Activated T-helper 2 cell treated with anti-CD3 and anti-CD28 coated beads, Interferon-gamma antibody, Interleukin-2, Interleukin-4, amounts not matched to agents 10 μg/mL and 5 μg/mL and 100 μg/mL, durations not matched to agents 14 hours and 24 hours and 36 hours (primary cell): ENCODE measurements at places on chromosomes 3 and 15. TPM values are rescaled to one million over a fixed set of nuclear protein-coding genes. Genes with fewer than 3 reads are reported as not detected.

- DNase-seq: no peak
Measured at GRCh38 chr3:127438951-127439350, 151.1 kb upstream of the PRR20G start.

GRCh38 chr3:64294771-64295170 is 69.5 kb upstream of the PRICKLE2 start:
- no peak for DNase-seq

DNA sequence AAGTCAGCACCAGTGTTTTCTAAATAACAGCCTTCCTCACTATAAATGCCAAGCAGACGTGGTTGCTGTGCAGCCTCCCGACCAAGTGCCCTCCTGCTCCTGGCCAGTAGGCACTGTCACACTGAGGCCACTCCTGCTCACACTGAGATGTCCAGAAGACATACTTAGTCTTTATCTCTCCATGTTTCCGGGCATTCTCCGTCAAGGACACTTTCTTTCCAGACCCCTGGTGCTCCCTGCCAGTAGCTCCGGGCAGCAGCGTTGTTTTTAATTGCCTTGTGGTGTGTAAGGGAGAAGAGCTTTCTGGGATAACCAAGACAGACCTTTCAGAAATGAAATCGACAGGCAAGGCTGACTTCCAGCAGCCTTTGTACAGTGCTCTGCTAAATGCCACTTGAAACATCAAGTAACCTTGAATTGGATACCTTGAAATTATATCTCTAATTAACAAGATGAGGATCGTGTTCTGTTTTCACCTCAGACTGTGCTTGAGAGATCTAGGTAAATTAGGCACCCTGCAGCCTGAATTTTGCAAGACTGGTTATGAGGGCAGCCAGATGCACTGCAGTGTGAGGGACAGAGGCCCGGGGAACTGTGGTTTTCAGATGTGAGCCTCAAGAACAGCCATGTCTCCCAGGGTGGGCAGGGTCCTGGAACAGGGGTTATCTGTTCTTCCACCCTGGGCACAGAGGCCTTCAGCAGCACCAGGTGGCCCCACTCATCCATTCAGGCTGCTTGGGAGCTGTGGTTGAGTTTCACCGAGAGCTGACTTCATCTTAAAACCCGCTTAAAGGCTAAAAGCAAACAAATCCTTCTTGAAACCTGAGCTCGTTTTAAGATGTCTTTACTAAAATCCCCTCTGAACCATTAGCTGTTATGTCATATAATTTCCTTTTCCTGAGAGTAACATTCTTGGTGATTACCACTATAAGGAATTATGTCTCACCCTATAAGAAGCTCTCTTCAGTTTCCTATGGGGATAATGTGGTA is 105.5 kb upstream of the IL12A start:
- no peak for DNase-seq

- no peak for DNase-seq
Measured at GRCh38 chr15:98708037-98708590, 59.8 kb downstream of the IGF1R start.

DNA sequence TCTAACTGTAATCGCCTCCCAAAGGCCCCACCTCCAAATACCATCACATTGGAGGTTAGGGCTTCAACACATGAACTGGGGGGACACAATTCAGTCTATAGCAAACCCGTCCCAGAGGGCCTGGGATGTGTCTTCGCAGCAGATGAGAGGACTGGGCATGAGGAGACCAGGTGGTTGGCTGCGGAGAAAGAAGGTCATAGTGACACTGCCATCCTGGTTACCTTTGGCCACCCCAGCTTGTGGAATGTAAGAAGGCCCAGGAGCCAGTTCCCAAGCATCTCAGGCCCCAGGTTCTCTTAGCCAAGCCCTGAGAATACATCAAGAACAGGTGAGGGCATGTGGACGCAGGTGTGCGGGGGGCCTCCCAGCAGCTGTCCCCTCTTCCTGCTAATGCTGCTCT is 6.4 kb upstream of the RARRES1 start:
- no peak for DNase-seq

- peak; percentile 24 for DNase-seq
Measured at GRCh38 chr3:186060222-186060621, 48.7 kb downstream of the ETV5 start.

DNA sequence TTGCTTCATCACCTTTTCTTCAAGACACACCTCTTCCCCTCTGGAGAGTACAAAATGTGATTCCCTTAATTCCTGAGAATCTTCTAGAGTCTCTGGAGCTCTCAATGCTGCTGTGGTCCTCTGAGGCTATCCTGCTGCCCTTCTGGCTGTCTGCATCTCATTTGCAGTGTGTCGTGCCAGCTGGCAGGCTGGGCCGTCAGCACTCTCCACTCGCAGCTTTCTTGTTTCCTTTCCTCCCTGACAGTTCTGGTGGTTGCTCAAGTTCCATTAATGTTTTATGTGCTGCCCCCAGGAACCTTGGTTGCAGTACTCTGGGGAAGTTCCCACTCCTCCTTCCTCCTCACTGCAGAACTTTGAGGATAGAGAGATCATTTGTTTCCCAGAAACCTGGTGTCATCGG is 210.8 kb upstream of the ROPN1 start:
- no peak for DNase-seq

DNA sequence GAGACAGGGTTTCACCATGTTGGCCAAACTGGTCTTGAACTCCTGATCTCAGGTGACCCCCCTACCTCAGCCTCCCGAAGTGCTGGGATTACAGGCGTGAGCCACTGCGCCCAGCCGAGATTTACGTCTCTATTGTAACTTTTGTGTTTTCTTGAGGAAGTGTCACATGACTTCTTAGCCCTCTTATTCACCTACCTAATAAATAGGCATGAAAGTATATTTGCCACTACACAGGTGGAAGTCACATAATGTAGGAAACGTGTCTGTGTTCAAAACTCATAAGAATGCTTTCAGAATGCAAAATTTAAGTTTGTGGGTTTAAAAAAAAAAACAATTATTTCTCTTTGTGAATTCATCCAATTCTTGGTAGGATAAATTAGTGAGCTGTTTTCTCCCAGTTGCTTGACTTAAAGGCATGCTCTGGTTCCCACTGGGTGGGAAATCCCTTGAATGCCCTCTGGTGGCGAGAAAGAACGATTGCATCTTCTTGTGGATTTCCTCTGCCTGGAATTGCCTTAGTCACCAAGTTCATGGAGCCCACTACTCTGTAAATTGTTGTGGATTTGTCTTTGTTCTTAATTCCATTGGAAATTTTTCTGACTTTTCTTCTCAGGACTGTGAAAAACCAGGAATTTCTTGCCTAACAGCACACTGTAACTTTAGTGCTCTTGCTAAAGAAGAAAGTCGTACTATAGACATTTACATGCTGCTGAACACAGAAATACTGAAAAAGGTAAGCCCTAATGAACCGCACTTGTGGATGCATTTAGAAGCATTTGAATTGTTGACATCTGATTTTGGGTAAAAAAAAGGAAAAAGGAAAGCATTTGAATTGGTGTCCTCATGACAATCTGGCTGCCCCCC is 82.2 kb upstream of the CTDSPL start:
- no peak for DNase-seq

DNA sequence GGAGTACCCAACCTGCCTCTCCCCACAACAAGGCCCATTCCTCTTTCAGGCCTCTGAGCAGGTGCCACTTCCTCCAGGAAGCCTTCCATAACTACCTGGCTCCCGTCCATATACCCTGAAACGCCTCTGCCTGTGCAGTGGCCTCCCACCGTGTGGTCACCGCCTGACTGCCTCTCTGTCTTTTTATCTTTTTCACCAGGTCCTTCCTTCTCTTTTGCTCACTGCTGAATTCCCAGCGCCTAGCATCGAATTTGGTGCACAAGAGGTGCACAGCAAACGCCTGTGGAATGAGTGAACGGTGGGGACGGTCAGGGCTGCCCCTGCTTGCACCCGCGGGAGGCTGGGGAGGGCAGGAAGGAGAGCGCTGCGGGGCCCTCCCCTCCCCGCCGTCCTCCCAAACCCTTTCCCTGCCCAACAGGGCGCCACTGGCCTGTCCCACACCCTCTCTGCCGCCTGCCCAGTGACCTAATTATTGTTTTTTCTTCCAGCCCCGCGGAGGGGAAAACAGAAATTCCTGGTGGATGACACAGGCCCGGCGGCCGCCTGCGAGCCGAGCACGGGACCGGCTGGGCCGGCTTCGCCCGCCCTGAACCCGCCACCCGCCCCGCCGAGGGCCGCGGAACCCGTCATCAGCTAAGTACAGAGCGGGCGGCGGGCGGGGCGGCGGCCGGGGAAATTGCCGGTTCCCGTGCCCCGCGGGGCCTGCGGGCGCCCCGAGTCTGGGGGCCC is 140.1 kb downstream of the SMAD6 start:
- DNase-seq: no peak

DNA sequence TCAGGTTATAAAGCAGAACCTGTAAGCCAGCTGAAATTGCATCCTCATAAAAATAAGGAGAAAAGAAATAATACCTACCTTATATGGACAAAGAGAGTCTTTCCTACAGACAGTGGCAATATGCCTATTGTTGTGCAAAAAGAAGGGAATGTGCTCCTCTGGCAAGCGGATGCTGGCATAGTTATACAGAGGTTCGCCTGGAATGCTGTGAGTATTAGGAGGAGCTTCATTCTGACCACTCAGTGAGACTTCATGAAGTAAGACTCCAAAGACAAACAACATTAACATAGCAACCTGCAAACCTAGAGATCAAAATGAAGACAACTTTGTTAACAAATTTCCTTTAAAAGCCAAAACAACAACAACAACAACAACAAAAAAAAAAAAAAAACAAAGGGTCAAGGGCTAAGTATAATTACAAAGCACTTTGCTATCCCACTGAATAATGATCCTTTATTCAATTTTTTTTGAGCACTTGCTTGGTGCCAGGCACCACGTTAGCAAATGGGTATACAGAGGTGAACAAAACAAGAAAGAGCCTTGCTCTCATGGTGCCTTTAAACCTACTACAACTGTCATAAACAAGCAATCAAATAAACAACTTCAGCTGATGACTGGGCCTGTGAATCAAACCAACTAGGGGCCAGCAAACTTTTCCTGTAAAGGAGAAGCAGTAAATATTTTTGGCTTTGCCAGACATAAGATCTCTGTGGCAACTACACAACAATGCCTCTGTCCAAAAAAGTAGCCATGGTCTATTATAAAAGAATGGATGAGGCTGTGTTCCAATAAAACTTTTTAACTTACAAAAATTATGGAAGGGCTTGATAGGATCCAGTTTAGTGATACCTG is 3.7 kb downstream of the EOGT start:
- no peak for DNase-seq

DNA sequence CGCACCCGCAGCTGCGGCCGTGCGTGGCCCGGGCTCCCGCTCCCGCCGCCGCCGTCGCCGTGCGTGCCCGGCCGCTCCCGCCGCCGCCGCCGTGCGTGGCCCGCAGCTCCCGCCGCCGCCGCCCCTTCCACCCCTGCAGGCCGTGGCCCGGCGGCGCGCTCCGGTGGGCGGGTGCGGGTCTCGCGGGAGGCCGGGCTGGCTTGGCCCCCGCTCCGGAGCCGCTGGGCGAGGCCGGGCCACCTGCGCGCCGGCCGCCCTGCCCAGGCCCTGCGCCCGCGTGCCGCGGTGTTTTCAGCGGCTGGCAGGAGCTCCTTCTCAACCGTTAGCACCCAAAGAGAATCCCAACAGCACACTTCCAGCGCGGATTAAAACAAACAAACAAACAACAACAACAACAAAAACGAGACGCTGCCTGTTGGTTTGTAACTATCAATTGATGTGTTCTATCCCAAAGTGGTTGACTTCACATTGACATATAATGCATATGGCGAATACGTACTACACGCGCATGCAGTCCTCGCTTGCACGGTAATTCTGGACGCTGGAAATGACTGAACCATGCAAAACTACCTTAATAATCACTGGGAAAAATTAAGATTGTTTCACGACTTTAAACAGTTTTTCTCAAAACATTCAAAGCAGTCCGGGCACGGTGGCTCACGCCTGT is 113.7 kb upstream of the GOLGA8J start:
- DNase-seq: no peak

DNA sequence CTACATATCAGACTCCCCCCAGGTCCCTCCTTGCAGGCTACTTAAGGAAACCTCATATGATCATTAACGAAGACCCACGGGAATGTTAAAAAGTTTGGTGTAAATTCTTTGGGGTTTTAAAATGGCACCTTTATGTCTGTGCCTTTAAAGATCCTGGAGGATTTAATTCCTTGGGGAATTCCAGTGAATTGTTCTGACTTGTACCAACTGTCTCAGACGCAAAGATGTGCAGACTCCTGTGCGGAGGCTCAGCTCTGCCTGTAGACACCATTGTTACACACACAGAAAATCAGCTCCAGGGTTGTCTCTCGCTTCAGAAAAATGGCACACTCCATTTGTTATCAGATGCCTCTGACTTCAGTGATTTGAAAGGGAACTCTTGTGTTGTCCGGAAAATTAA is 414.4 kb upstream of the CFAP20DC start:
- DNase-seq: no peak

- DNase-seq: no peak
Measured at GRCh38 chr3:85259748-85260147, 301.0 kb downstream of the CADM2 start.

- DNase-seq: no peak
Measured at GRCh38 chr3:14242490-14243311, 64.1 kb downstream of the LSM3 start.

GRCh38 chr15:43210172-43210745 is 10.6 kb downstream of the EPB42 start:
- no peak for DNase-seq

DNA sequence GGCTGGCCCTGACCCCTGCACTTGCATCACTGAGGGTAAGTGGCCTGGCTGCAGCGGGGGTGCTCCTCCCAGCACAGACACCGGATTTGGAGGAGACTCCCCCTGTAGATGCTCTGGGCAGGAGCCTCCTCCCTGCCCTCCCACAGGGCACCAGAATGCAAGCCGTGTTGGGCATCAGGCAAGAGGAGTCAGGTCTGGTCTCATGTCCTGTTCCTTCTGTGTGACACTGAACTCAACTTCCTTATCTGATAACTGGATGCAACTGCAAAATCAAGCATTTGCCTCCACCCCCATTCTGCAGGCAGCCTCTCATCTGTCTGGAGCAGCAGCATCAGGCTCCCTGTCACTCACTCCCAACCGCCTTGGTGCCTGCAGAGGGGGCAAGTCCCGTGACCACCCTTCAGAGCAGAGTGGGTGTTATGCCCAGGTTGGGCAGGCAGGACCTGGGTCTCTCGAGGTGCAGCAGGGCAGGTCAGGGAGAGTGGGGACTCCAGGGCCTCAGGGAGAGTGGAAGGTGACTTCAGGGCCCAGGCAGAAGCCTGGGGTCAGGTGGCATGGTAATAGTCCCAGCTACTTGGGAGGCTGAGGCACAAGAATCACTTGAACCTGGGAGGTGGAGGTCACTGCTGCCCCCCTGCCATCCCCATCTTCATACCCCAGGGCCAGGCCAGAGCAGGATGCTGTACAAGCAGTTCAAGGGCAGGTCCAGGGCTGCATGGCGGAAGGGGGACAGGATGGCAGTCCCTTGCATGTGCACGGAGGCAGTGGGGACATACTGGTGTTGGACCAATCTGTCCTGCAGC is 10.5 kb upstream of the RPL29 start:
- no peak for DNase-seq

GRCh38 chr15:24856397-24857390 is 98.1 kb upstream of the SNRPN start:
- no peak for DNase-seq

Gene MKRN2OS
- not detected in 2 replicates for total RNA-seq

Gene ANAPC13
- total RNA-seq: 27.3 and 27.4 TPM in 2 replicates

Gene MESP2
- total RNA-seq: 0.39 and 0.41 TPM in 2 replicates

Gene LIPH
- not detected in 2 replicates for total RNA-seq

Gene TMEM266
- not detected in 2 replicates for total RNA-seq

Gene ZNF501
- total RNA-seq: 1.1 and 1.3 TPM in 2 replicates

Gene ABHD17C
- 4.2 and 4.3 TPM in 2 replicates for total RNA-seq

Gene TMEM87A
- total RNA-seq: 34.1 and 34.8 TPM in 2 replicates

Gene ADCY5
- total RNA-seq: not detected in 2 replicates

Gene IGSF11
- 0.21 TPM in 1 of 2 replicates, not detected in the other for total RNA-seq
